Astrocyte (in vitro differentiated cells and primary cell): ENCODE measurements at places on chromosomes 16 and 17. TPM values are rescaled to one million over a fixed set of nuclear protein-coding genes. Genes with fewer than 3 reads are reported as not detected.
A peak's percentile ranks its signal among the peaks of the same experiment; 100 is the strongest.

DNA sequence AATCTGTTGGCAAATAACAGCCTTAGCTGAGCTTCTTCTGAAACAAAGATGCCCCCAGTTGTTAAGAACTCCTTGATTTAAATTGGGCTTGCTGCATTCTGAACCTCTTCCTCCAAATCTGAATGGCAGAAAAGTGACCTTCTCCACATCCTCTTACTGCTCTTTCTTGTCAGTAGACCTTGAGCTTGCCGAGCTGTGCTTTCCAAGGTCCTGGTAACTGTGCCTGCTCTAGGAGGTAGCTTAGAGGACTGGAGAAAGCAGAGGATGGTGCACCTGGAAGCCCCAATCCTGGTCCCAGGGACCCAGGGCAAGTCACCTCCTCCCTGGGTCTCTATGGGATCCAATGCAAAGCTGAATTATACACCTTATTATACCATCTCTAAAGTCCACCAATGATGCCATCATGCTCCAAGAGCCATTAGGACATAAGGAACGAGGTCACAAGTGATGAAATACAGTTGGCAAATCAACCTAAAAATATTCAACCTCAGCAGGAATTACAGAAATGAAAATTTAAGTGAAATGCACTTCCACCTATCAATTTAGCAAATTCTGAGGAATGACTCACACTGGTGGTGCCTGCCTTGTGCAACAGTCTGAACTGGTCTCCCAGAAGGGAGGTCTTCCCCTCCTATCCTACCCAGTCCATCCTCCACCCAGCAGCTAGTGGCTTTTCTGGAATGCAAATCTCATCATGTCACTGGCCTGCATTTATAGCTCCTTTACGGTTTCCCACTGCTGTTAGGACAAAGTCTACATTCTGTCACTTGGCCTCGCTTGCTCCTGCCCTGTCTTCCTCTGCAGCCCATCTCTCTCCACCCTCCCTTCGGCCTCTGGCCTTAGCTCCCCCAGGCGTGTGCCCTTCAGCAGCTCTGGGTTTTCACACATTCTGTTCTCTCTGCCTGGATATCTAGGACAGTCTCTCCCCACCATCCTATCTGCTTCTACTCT lies 36.6 kb downstream of the TOM1L2 start:
- peak; percentile 92 for DNase-seq

DNA sequence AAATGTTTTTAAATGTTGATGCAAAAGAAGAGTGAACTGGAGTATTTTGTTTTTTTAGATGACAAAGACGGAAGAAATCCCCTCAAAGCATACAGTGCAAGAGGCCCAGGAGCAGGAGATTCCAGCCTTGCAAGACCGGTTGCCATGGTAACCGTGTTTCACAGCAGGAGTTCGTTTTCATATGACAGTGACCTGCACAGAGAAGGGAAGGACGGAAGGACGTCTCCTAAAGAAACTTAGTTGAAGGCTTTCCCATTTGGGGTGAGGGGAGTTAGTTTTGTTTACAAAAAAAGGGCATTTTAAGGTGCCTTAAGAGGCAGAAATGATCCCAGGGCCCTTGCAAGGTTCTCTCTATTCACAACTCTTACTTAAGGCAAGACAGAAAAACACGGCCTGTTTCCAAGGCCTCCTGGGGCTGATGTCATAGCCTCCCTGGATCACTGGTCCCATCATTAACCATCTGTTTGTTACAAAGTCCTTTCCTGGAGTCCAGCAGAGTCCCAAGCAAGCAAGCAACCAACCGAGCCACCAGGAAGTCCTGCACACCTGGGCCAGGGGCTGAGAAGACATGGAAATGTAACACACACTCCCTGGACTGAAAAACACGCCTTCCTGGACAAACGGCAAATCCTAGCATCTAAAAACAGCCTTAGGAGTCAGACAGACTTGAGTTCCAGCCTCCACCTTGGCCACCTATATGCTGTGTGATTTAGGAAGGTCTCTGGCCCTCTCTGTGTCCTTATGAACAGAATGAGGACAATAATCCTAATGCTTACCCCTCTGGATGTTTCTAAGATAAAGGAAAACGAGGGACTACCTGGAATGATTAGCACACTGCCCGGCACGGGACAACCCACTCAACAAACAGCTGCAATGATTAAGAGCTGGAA lies 30.3 kb upstream of the RPH3AL start:
- DNase-seq = peak; percentile 39

DNA sequence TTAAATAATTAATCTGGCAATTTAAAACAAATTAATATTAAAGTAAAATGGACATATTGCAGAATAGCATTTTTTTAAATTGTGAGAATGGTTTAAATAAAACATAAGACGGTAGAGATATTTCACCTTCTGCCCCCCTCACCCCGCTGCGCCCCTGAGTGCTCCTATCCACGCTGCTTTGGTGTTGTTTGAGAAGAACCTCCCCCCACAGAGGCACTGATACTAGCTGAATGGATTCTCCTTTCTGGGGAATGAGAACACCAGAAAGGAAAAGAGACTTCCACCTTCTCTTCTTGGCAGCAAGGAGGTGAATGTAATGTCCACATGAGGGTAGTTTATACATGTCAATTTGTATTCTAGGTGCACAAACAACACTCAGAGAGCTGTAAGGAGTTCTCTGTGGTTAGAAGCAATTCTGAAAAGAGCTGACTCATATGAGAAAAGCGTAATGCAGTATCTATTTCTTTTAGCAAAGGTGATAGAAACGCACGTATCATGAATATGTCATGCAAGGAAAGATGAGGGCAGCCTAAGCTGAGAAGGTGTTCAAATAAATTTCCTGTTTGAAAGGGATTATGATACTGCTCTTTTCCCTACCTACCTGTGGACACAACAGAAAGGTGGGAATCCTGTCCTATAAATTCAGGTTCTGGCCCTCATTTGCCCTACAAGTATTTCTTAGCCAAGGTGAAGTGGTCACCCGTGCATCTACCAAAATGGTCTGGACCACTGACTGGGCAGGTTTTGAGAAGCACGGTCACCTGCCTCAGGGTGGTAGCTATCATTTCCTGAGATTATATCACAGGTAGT lies 126.9 kb downstream of the PARN start:
- DNase-seq = peak; percentile 88

DNA sequence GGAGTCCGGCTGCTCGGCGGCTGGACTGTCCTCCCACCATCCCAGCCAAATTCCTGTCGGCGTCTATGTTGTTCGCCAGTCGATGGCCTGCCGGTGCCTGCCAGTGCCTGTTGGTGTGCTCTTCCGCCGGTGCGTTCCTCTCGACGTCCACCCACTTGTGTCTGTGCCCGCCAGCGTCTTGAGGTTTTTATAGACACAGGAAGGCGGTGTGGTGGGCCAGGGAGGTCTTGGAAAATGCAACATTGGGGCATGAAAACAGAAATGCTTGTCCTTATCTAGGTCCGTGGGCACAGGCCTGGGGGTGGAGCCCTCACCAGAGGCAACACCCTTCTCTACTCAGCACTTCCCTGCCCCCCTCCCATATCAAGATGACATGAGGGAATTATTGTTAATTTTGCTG lies 167.8 kb downstream of the IRF8 start:
- DNase-seq = no peak

GRCh38 chr17:67573987-67574657 lies 143.6 kb upstream of the NOL11 start:
- DNase-seq = no peak

DNA sequence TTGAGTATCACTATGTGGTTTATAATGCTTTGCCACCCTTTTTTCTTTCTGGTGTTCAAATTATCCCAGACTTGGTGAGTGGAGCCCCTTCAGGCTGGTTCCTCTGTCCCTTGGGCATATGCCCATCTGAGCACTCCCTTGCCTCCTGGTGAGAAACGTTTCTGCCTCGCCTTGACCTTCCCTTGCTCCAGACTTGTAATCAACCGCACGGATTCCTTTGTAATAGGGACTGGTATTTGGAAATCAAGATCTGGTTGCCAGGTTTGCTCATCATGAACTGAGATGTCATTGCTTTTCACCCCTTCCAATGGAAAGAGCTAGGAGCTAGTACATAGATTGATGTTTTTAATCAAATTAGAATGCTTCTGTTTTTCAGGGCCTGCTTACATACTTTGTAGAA lies 43.7 kb downstream of the SEC14L1 start:
- DNase-seq = peak; percentile 68

GRCh38 chr16:47966325-47966724 lies 189.5 kb downstream of the ABCC12 start:
- DNase-seq = no peak

GRCh38 chr17:53571342-53571741 lies 251.4 kb upstream of the KIF2B start:
- peak; percentile 0 for DNase-seq

- peak; percentile 0 for DNase-seq
Observed at GRCh38 chr17:55672585-55673501, 49.8 kb downstream of the TMEM100 start.

GRCh38 chr17:40596261-40596919 lies 31.1 kb upstream of the CCR7 start:
- DNase-seq = no peak

- DNase-seq = no peak
Observed at GRCh38 chr17:75773121-75773807, 8.3 kb upstream of the GALK1 start.

GRCh38 chr16:31043352-31043751 lies 10.0 kb downstream of the STX4 start:
- DNase-seq = no peak

DNA sequence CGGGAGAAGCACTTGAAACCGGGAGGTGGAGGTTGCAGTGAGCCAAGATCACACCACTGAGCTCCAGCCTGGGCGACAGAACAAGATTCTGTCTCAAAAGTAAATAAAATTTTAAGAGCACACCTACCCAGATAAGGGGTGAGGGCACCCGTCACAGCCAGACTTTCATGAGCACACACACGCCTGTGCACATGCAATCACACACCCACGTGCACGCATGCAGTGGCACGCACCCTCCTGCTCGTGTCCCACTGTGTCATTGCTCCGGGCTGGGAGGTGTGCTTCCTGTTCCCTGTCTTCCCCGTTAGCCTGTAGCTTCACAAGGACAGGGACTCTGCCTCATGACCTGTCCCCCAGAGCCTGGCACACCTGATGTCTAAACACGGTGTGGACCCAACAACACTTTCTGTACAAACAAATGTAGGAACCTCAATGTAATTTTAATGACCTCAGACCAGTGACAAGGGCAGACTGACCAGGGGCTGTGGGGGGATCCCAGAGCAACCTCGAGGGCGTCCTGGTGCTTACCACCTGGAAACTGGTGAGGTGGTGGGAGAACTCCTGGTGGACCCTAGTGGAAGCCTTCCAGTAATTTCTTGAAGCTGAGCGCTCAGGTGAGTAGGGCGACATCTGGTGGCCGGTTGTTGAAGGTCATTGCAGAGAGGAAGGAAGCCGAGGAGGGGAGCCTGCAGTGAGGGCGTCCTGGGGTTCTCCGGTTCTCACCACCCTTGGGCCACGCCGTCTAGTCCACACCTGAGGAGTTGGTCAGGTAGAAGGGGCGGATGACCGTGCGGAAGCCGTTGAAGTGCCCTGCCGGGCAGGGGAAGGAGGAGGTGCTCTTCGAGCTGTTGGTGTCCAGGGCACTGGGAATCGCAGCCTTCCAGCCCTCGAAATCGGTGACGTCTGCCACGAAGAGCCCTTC lies 8.6 kb downstream of the LGALS3BP start:
- DNase-seq = peak; percentile 37

GRCh38 chr17:77808686-77809425 lies 149.6 kb upstream of the TNRC6C start:
- DNase-seq = peak; percentile 18

GRCh38 chr16:28521436-28521835 lies 14.8 kb upstream of the IL27 start:
- DNase-seq = no peak

GRCh38 chr17:28720247-28720996 lies 637 bp downstream of the RPL23A start:
- no peak for DNase-seq

GRCh38 chr16:10850478-10850850 lies 26.5 kb upstream of the CIITA start:
- DNase-seq = no peak

GRCh38 chr17:46078675-46079074 lies 79.6 kb downstream of the STH start:
- no peak for DNase-seq

Gene HASPIN
- 1.7 and 2.4 TPM in 2 replicates for total RNA-seq

Gene TBC1D3L
- total RNA-seq = 16.5 and 21.7 TPM in 2 replicates

Gene SOST
- total RNA-seq = not detected in 2 replicates

Gene TBC1D3K
- total RNA-seq = not detected in 2 replicates

Gene TTLL6
- not detected in 2 replicates for total RNA-seq

Gene SLFN14
- not detected in 2 replicates for total RNA-seq

Gene SLC35G6
- total RNA-seq = not detected in 2 replicates

Gene KDM6B
- 50.4 and 54.1 TPM in 2 replicates for total RNA-seq
